NCI-H510A (cell line): ENCODE measurements at places on chromosomes 5 and 9.

DNA sequence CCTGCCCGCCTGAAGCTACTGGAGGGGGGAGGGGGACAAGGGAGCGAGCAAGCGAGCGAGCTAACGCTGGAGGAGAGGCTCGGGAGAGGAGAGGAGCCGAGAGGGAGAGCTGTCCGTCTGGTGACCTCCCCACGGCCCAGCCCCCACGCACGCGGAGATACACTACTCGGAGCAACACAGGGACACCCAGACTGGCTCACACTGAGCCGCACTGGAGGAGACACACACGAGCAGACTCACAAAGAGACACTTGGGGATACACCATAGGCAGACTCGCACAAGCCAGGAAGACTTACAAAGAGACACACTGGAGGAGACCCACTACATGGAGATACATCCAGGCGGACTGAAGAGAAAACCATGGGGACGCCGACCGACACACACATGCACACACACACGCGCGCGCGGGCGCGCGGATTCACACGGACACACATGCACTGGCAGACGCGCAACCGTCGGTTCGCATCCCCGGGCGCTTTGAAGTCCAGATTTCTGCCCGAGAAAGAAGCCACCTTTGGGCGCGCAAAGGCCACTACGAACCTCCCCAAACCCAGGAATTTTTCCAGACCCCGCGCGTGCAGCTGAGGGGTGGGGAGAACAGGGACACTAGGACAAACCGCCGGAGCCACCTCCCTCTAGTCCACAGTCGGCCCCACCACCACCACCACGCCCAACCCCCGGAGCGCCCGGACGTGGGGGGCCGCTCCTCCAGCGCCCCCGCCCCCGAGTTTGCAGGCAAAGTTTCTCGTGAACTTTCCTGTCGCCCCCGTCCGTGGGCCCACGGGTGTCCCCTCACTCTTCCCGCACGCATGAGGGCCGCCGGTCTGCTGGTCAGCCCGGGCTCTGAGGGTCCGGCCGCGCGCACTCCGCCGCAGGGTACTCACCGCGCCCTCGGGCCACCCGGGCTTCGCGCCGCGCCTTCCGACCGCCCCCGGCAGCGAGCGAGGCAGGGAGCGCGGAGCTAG, 571 bp downstream of the CNTFR start:
- no peak for DNase-seq

- DNase-seq: no peak
Observed at GRCh38 chr9:80691229-80691628, 998.1 kb downstream of the TLE1 start.

DNA sequence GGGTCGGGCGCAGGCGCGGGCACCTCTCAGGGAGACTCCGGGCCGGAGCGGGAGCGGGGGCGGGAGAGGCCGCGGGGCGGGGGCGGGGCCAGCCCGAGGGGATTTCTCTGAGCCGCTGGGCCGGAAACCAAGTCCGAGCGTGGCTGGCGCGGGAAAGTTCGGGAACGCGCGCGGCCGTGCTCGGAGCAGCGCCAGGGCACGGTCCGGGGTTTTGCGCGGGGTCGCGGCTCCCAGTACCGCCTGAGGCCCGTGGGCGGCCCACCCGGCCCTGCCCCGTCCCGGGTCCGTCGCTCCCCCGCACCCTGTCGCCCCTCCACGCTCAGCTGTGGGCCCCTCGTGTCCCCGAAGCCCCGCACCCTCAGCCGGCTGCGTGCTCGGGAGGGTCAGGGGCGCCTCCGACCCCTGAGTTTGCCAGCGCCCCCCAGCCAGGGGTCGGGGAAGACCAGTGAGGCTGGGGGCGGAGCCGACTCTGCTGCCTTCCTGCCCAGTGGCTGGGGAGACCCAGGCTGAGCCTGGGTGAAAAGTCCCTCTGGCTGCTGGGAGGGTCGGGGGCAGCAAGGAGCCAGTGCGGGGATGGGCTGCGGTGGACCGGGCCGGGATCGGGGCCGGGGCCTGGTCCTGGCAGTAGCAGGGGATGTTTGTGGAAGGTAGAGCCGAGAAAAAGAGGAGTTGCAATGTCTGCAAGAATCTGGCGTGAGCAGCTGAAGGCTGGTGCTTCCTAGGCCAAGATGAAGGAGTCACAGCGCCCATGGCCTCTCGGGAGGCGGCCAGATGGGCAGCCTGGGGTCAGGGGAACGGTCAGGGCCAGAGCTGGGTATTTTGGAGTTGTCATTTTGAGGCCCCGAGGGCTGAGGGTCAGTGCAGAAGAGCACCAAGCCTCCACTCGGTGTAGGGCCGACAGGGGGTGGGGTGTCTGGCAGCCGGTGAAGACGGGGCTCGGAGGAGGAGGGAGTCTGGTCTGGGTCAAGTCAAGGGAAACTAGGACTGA, 588 bp downstream of the TRAF2 start:
- no peak for DNase-seq

DNA sequence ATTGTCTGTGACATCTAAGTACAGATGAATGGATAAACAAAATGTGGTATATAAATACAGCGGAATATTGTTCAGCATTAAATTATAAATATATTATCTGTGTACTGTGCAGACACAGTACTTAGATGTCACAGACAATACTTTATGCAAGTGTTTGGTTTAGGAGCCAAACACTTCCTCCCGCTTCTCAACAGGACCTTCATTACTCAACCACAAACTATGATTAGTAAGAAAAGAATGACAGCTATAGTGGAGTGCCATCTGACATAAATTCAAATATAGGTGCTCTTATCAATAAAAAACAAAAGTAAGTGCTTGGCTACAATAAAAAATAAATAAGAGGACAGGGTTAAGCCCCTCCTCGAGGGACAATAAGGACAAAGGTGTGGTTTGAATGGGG, 38.9 kb upstream of the STX17 start:
- DNase-seq: no peak

DNA sequence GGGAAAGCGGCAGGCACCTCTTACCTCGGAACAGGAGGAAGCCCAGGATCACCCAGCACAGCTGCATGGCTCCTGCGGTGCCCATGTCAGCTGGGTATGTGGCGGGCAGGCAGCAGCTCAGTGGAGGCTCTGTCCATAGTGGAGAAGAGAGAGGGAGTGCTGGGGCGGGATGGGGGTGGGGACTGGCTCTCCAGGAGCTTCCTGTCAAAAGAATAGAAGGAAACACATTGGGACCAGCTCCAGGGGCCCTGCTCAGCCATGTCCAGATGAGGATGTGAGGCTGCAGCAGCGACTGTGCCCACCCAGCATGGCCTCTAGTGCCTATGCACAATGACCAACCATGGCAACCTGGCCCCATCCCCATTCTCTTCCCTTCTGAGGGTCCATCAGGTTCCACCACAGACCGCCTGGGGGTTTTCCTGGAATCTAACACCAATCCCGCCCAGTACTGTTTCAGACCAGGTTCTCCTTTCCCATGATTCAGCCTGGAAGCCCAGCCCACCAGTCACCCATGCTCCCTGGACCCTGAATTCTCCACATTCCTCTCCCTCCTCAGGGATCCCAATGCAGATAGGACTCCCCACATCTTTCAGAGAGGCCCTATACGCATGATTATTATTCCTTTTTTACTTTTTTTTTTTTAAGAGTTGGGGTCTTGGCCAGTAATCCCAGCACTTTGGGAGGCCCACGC, at the start of gene ECSCR:
ECSCR (minus strand) TSS at position 158 of the 691 bp plus-strand sequence; CDS start at position 85, 73 bp downstream.
- DNase-seq: no peak
